ENCODE measurements at places on chromosomes 2 and 18. TPM values are rescaled to one million over a fixed set of nuclear protein-coding genes. Genes with fewer than 3 reads are reported as not detected.

Gene MAP3K20
- polyA plus RNA-seq, result 7.8 TPM

GRCh38 chr2:217806482-217806765, 196.4 kb downstream of the TNS1 start:
- no peak for DNase-seq

DNA sequence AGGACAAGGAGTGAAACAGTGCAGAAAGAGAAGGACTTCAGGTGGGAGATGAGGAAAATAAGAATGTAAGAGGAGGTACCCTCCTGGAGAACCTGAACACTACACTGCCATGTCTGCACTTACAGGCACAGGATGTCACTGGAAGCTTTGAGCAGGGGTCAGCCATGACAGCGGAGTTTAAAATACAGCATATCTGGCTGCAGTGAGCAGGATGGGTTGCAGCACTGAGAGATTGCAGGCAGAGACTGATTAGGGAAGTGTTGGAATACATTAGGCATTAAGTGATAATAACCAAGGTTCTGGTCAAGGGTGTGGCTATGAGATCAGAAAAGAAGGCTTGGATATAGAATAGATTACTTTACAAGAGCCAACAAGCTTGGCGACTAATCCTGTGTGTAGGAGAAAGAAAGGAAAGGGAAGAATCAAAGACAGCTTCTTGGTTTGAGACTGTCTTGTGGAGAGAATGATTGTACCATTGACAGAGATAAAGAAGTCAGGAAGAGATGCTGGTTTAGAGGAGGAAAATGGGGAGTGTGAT, 171.1 kb upstream of the RBMS1 start:
- no peak for DNase-seq

Gene SNORC
- 2.5 TPM for polyA plus RNA-seq

Gene PASK
- 16.6 TPM for polyA plus RNA-seq

Gene FBXO15
- polyA plus RNA-seq, result not detected

Gene RNF152
- polyA plus RNA-seq, result 20.8 TPM

DNA sequence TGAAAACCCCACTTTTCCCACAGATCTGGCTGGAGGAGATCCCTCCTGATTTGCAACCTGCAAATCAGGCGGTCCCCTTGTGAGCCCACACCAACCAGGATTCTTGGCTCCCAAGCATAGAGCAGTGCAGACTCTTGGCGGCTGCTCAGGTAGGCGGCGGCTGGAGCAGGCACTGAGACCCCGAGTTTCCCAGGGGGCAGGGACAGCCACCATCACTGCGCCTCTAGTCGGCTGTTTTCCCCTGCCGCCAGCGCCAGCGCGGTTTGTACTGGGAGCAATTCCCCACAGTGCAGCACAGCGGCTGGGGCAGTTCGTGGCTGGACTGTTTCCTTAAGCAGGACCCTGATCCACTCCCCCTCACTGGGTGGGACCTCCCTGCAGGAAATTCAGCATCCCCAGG, 323.3 kb downstream of the TRIB2 start:
- DNase-seq, result no peak

Gene HS6ST1
- polyA plus RNA-seq, result 12.8 TPM

Gene SLC5A7
- polyA plus RNA-seq, result not detected

GRCh38 chr2:10284108-10284870, 18.4 kb upstream of the HPCAL1 start:
- DNase-seq, result no peak

DNA sequence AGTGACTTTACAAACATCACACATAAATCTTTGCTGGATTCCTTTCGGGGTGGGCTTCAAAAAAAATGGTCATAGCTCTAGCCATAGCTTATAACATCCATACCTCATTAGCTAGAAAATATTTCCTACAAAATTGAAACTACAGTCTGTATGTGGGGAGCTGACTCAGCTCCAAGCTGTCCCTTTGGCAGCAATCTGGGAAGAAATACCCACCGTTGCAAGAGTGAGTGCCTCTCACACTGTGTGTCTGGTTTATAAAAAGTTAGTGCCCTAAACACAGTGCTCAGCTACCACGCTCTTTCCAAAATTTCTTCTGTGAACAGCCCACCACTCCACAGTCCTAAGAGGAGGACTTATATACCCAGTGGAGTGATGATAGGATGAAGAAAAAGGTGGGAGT, 170.1 kb downstream of the RBM43 start:
- no peak for DNase-seq

DNA sequence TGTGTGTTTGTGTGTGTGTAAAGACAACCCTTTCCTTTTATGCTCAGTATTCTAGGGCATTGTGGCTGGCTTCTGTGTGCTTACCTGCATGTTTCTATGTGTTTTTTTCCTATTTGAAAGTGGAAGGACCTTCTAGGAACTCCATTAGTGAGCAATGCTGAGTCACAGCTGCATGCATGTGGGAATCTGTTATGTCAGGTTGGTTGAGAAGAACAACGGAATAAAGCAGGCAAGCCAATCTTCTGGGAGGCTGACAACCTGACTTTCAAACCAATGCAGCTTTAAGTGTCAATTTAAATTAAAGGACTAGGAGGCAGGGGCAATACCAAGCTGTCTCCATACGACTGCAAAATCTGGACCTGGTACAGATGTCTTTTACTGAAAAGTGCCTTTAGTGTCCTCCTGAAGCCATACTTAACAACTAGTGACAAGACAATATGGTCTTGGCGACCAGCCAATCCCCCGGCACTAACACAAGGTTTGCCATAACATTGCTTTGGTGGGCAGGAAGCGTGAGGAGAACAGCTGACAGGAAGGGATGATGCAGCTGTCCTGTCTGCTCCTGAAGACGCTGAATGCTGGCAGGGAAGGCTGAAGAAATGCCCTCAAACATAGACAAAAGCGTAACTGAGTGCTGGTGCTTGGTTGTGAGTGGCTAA, 514.7 kb upstream of the CDH7 start:
- no peak for DNase-seq

GRCh38 chr2:204207866-204208265, 271.3 kb downstream of the ICOS start:
- no peak for DNase-seq

DNA sequence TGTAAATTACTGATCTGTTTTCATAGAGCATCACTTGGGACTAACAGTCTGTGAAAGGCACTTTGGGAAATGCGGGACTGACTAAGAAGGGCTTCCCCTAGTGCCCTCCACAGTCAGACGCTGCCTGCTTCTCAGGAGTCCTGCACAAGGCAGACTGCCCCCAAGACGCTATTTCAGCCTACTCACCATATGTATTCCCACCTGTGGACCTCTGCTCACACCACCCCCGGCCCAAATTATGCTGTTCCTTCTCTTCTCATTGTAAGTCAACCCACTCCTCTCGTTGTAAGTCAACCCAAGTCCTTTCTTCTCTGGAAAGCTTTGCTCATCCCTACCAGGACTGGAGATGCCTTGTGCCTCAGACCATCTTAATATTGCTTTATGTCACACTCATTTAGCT, 175.3 kb downstream of the GFPT1 start:
- DNase-seq, result no peak

DNA sequence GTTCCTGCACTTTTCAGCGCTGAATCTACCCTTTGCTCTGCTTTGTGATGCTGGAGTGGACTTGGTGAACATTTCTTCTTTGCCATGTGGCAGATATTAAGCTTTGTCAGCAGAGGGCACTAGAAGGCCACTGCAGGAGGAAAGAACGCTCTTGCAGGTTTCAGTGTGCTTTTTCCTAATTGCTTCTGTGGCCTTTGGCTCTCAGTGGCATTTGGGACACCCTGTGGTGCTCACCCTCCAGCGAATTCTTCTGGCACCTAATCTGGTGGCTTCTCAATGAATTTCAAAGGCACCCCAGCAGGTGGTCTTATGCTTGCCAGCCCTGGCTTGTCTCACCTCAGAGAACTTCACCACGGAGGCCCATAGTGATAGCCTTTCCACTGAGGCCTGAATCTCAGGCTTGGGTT, 146.7 kb downstream of the MYO3B start:
- peak; percentile 40 for DNase-seq

Gene CDK5R2
- not detected for polyA plus RNA-seq

Gene SERPINB3
- not detected for polyA plus RNA-seq

DNA sequence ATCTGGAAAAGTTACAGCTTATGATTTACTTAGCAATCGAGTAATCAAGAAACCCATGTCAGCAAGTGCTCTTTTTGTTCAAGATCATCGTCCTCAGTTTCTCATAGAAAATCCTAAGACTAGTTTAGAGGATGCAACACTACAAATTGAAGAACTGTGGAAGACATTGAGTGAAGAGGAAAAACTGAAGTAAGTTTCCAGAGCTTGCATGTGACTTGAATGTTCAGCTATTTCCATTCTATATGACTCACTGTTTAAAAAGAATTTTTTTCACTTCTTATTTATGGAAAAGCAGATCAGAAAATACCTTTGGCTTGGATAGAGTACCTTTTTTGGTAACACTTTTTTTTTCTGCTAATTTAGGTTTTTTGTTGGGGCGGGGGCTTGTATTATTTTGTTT, 70.7 kb downstream of the PMS1 start:
- no peak for DNase-seq

Gene SUCLG1
- polyA plus RNA-seq, result 31.7 TPM

Gene KCNK3
- polyA plus RNA-seq, result 0.03 TPM

DNA sequence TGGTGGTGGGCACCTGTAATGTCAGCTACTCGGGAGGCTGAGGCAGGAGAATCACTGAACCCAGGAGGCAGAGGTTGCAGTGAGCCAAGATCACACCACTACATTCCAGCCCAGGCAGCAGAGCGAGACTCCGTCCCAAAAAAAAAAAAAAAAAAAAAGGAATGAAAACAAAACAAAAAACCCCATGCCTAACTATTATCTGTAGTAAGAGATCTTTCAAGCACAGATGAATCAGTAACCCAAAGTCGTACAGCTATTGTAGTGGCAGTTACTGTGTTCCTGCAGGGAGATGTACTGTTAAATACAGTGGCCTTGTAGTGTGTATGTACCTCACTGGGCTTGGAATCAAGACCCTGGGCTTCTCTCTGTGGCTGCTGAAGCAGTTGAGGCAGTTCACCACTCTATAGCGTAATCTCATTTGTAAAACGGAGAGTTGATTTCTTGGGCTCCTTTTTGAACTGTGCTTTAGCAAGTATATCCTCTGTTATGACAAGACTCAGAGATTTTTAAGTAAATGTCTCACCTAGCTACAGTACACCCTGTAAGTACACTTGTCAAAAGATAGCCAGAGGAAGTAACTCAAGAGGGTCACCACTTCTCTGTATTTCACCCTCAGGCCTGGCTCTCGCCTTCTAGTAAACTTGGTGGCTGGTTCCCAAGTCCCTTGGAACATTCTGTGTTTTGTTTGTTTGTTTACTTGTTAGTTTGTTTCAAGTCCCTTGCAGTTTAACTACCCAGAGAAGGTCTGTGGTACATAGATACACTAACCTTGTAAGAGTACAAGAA, 109.6 kb upstream of the FOSL2 start:
- DNase-seq, result no peak

GRCh38 chr2:3172265-3172935, 205.2 kb downstream of the EIPR1 start:
- no peak for DNase-seq

DNA sequence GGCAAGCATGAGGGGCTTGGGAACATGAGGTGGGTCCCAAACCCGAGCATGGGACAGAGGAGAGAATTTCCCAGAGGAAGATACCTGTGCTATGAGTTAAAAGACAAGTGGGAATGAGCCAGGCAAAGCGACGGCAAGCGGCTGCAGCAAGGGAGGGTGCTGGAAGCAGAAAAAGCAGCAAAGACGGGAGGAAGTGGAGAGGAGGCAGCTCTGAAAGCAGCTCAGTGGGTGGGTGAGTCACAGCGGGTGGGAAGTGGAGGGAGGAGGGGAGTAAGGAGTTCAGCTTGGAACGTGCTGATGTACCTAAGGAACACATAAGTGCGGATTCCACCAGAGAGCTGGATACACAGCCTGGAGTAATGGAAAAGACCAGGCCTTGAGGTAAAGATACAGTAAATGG, 41.4 kb downstream of the THUMPD2 start:
- no peak for DNase-seq

DNA sequence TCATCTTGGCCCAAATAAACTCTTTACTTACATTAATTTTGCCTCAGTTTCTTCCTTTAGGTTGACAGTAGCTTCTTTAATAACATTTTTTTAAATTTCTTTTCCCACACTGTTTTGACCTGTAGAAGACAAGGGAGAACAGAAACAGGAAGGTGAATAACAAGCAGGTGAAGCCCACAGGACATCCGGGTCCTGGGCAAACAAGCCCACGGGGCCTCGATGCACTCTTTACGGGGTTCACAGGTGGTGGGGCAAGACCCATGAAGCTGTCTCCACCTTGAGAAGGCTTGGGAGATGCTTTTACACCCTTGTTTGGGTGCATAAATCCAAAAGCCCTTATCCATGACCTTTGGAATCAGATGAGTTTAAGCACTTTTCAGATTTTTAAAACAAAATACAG, 301.0 kb upstream of the MGAT5 start:
- DNase-seq, result no peak

Measured in endothelial cell of umbilical vein (primary cell).